ENCODE measurements at places on chromosomes 1 and 21. TPM values are rescaled to one million over a fixed set of nuclear protein-coding genes. Genes with fewer than 3 reads are reported as not detected.

DNA sequence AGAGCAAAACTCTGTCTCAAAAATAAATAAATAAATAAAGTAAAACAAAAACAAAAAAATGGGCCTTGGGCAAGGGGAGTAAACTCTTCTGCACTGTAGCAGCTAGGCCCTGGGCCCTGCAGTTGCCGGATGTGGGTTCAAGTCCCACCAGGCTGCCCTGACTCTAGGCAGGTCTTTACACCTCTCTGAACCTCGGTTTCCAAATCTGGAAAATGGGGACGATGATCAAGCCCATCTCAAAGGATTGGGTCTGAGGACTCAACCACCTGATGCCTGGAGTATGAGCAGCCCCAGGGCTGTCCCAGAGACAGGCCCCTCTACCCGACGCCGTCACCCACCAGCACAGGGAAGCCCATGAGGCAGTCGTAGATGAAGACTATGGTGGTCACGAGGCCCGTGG is 7.5 kb downstream of the GPR153 start:
- no peak for DNase-seq

DNA sequence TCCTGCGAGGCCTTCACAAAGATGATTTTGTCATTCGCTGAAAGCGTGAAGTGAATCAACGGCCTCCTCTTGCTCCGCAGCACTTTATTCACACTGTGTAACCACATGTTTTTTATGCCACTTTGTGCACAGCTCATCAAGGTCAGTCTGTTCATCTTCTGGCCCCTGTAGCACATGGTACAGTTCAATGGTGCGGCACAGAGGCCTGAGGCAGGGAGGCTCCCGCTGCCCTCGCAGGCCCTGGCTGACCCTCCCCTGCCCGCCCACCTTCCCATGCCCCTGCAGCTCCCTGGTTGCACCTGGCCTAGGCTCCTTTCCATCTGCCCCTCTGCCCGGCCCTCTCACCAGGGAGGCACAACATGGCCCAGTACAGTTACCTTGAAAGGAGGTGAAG is 87.5 kb downstream of the CD247 start:
- DNase-seq = no peak

GRCh38 chr1:36092166-36092797 is 3.6 kb downstream of the ADPRS start:
- no peak for DNase-seq

Gene PHC2
- 142 TPM for total RNA-seq
